ENCODE measurements at places on chromosomes 12 and 14.

- peak; percentile 72 for DNase-seq
Measured at GRCh38 chr14:99518441-99519346, 37.5 kb downstream of the CCNK start.

DNA sequence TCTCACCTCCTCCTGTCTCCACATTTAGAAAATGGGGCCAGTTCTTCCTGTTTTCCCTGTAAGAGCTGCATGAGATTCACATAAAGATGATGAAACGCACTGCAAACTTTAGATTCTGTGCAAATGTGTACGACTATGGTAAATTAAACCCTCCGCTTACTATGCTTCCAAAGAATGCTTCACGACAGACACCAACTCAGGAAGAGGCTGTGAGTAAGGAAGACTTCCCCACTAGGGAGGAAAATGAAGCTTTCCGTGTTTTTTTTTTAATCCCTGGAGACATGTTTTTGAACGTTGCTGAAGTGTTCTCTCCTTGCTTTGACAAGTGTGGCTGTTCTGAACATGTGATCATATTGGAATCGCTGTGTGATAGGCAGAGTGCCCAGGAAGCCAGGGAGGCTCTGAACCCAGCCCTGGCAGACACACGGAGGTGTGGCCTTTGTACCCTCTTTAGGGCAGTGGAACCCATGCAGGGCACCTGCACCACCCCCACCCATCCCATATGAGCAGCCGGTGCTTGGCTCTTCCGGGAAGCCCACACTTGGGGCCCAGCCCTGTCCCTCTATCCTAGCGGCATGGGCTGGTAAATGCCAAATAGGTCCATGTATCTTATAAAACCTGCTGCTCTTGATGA is 7.5 kb upstream of the SYNE3 start:
- DNase-seq, result no peak

DNA sequence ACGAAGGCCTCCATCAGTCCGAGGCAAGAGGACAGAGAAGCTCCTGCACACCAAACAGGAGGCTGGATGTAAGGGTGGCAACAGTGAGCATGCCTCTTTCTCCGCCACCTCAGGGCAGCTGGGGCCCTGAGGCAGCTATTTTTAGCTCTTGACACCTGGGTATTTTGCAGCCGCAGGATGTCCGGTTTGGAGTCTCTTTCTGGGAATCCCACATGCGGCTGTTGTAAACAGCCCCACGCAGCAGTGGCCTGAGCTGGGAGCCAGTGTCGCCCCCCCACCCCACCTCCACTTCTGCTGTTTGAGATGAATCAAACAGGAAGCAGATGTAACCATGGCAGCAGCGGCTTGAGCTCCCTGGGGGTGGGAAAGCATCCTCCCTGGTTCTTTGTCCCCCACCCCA is 11.7 kb downstream of the HDAC7 start:
- peak; percentile 50 for DNase-seq

DNA sequence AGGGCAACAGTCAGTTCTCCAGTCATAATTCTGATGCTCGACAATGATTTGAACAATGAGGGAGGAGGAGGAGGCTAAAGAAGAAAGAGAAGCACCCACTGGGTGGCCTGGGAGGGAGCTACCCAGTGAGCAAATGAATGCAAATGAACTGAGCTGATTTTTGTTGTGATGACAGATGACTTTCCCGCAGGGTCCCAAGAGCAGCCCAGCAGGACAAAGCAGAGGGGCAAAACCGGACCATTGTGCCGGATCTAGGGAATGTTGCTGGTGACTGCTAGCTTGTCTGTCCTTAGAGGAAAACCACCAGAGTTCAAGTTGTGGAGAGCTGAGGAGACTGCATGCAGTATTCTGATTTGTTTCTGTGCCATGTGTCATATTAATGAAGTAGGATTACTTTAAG is 162.8 kb downstream of the MON2 start:
- peak; percentile 20 for DNase-seq

DNA sequence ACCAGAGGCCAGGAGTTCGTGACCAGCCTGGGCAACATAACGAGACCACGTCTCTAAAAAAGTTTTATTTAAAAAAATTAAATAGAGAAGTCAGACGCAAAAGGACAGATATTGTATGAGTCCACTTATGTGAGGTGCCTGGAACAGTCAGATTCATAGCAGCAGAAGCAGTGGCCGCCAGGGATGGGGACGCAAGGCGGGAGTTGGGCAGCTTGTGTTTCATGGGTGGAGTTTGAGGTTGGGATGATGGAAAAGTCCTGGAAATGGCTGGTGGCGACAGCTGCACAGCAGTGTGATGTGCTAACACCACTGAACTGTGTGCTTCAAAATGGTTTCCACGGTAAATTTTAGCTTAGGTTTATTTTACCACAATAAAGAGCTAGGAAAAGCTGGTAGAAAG is 57.6 kb upstream of the DDX11 start:
- no peak for DNase-seq

DNA sequence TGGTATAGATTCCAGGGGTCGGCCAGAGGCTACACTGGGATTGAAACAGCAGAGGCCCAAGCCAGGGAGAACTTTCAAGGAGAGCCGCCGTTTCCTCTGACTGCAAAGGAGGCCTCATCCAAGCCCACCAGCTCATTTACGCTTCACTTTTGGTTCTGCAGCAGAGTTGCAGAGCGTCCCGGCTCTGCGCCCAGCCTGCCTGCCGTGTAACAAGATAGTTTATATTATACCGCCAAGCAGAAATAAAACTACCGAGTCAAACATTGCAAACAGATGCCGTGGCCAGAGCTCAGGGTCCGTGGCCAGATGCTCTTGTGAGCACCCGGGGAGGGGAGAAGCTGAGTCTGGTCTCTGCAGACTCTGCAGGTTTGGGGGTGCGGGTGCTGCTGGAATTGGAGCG is 60.7 kb upstream of the TBX3 start:
- no peak for DNase-seq

GRCh38 chr14:59925797-59926196 is 5.9 kb downstream of the LRRC9 start:
- DNase-seq, result no peak

DNA sequence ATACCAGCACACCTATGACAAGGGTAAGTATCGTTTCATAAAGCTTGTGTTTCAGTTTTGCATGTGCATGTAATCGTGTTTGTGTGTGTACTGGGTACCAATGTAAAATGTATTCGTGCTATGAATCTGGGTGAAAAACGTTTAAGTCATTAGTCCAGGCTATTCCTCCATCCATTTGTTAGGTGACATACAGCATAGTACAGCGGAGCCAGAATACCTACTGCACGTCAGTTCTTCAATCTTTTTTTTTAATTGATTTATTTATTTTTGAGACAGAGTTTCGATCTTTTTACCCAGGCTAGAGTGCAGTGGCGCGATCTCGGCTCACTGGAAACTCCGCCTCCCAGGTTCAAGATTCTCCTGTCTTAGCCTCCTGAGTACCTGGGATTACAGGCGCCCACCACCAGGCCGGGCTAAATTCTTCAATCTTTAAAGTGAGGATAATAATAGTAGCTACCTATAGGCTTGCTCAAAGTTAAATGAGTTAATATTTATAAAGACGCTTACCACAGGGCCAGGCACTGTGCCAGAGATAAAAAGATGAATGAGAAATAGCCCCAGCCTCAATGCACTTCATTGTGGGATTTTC is 661 bp upstream of the RPS26 start:
- no peak for DNase-seq

DNA sequence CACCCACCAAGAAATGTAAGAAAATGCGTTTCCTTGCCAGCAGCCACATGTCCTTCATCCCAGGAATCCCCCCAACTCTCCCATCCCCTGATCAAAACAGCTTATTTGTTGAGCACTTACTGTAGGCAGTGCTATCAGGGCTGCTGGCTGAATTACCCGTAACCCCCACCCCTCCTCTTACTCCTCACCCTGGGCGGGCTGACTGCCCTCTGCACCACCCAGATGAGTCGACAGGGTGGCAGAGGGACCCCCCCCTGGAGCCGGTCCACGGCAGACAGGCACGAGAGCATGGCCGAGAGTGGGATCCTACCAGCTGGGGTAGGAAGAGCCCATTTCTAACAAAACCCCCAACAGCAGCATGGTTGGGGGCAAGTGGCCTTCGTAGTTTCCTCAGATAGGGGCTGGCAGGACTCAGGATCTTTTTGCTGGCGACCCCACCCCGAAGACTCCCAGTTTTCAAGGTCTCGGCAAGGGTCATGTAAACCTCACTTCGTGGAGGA is 1.1 kb upstream of the RHOF start:
- no peak for DNase-seq

- DNase-seq, result no peak
Measured at GRCh38 chr14:33810308-33810707, 140.6 kb downstream of the EGLN3 start.

GRCh38 chr14:68511129-68512047 is 281.5 kb downstream of the ZFP36L1 start:
- no peak for DNase-seq

DNA sequence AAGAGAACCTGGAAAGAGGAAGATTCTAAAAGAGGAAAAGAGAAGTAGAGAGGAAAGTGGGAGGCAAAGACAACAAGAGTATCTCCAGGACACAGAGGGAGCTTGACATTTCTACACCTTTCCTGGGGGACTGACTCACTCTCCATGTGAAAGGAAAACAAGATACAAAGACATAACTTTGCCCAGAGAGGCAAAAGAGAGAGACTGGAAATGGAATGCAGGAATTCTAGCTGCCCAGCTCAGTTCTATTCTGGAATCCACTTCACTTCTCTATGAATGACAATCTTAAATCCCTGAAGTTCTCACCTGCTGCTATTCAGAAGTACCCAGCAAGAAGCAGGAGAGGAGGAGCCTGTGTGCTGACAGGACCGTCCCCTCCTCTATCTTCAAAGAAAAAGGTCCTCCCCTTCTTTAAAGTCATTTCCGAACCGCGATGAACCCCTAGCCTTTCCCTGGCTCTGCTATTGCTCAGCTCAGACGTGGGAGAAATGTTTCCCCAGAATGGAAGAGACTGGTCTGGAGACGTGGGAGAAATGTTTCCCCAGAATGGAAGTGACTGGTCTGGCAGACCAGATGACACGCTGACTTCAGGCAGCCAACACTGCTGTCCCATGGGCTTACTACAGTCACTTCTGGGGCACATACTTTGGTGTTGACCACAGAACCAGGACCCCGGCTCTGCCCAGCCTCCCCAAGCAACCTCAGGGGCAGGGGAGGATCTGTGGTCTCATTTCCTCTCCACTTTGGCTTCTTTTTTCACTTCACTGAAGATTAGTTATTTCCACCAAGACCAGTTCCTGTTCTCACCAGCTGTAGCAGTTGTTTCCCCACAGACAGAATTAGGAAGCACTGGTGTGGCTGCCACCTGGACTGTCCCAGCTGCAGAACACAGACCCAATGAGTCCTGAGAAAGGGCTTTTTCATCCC is 8.3 kb downstream of the FMNL3 start:
- no peak for DNase-seq

GRCh38 chr12:4439736-4440135 is 5.9 kb downstream of the FGF6 start:
- no peak for DNase-seq

DNA sequence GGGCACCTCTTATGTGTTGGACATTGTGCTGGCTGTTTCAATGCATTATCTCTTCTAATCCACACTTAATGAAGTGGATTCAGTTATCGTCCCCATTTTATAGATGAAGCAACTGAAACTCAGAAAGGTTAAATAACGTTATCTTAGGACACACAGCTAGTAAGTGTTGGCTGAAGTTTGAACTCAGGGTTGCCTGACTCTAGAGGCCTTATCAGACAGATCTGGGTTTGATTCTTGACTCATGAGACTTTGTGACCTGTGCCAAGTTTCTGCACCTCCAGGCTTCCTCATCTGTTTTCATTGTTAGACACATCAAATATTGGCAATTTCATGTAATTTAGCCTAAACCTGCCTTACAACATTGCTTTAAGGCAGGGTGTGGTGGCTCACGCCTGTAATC is 18.2 kb upstream of the IRF2BPL start:
- DNase-seq, result no peak

DNA sequence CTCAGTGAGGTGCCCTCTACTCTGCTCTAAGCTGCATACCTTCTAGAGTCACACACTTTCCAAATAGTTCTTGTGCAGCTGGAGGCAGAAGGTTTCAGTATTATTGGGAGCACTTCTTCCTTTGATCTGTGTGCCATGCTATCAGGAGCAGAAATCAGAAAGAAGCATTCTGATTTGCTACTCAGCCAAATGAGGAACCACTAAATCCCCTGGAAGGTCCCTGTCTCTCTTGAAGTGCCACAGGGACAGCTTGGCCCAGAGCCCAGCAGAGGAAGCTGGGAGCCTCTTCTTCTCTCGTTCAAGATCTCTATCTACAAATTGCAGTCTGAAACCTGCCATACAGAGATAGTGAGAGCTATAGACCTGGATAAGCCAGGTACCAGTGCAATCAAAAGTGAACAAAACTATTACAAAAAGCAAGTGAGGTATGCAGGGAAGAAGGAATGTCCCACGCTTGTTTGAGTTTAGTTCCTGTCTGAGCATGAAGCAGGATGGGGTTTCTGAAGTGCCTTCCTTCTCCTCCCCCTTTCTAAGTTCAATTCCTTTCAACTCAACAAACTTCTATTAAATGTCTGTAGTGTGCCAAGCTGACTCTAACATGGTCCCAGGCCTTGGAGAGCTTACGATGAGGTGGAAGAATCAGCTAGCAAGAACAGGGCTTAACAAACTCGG is 100.9 kb upstream of the PARP11 start:
- no peak for DNase-seq

GRCh38 chr12:84986586-84986985 is 49.5 kb downstream of the TSPAN19 start:
- peak; percentile 15 for DNase-seq

DNA sequence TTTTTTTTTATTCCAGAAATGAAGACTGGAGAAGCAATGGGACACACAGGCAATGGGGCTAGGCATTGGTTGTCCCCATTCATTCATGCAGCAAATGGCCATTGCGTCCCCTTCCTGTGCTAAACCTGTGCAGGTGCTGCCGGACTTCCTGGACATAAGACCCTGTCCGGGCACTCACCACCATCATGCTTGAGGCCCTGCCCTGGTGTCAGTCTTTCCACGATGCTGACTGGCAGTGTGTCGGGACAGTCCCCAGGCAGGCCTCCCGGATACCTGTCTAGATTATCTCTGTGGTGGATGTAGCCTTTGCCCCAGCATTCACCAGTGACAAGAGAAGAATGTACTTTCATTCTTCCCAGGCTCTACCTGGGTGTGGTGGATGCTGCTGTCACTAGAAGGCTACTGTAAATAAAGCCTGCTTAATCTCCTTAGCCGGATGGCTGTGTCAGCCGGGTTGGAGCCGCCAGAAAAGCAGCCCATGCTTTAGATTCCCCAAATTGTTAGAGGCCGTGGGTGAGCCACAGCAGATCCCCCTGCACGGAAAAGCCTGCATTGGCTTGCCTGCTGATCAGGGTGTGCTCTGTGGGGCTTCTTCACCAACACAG is 94.5 kb upstream of the PARP11 start:
- no peak for DNase-seq

Data from NCI-H2081 (cell line).